T-cell (primary cell): ENCODE measurements at places on chromosomes 12 and 14.

DNA sequence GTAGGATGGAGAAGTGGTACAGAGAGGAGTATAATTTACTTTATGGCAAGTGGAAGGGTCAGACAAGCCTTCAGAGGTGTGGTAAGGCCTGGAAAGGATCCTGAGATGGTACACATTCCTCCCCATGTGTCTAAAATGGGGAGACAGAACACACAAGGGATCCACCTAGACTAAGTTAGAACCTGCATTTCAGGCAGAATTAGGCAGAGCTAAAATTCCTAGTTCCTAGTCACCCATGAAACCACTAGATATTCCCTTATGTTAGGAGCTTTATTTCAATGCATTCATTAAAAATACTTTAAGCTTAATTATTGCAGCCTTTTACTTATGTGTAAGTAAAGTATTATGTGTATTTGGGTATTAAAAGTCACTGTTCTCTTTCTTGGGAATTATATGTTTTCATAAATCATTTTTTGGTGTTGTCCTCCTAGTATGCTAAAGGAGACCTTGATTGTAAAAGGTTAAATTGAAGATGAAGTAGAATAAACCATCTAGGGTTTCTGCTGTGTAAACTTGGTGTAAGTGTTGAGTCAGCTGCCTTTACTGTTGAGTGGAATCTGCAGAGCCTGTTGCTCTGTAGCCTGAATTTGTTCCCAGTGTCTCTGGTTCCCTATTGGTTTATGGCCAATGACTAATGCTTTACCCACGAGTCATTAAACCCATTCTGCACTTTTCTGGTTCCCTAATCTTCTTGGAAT lies 423.2 kb downstream of the ATP23 start:
- DNase-seq, result no peak

DNA sequence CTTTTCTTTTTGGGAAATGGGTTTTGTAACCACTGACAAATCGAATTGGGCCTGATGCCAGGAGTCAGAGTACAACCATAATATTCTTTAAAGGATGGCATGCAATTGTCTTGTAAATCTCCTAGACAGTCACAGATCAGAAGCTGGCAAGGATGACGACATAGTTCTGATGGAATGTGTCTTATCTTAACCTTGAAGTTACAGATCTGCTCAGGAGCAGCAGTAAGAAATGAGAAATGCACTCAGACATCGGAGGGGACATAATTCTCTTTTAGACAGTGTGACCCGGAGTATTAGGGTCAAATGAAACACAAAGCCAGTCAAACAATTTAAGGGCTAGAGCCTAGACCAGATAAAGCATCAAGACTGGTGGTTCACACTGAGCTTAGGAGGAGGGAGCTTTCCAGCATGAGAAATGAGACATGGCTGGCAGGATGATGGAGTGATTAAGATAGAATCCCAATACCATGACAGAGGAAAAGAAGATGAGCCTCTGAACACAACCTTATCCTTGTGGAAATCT lies 17.5 kb downstream of the CBX5 start:
- no peak for DNase-seq

DNA sequence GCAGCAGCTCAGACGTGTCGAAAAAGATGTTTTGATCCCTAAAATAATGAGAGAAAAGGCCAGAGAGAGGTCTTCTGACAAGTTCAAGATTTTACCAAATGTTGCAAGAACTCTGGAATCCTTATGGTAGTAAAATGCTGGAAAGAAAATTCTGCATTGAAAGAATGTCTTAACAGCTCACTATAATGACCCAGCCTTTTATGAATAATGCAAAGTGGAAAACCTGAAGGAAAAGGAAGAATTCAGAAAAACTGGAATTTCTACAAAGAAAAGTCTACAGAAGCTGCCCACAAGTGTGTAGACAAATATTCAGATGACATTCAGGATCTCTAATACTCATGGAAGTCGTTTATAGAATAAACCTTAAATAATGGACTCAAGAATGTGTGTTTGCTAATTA lies 1.8 kb upstream of the CCDC88C start:
- no peak for DNase-seq

GRCh38 chr12:111344254-111344875 lies 24.5 kb downstream of the PHETA1 start:
- no peak for DNase-seq

DNA sequence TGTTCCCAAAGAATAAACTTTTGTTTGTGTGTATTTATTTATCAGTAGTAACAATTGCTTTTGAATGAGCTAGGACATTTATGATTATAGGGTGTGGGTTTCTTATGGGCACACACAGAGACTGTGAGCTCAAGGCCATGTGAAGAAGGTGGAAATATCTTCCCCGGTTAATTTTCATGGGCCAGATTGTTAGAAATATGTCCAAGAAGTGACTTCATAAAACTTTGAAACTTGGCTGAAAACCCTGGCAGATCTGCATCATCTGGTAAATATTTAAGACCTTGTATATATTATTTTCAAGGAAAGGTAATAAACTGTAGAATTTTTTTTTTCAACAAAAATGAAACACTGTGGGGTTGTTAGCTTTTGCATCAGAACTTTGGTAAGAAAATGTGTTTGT lies 53.5 kb upstream of the RNU6-8 start:
- DNase-seq, result no peak

DNA sequence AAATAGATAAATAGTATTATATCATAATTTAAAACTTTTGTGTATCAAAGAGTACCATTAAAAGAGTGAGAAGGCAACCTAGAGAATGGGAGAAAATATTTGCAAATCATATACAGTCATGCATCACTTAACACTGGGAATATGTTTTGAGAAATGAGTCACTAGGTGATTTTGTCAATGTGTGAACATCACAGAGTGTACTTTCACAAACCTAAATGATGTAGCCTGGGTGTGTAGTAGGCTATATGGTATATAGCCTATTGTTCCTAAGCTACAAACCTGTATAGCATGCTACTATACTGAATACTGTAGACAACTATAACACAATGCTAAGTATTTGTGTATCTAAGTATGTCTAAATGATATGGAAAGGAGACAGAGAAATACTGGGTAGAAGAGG lies 48.0 kb upstream of the ARID2 start:
- DNase-seq, result no peak

GRCh38 chr12:118059341-118060191 lies 1.4 kb downstream of the WSB2 start:
- DNase-seq, result no peak

GRCh38 chr14:64736271-64737169 lies 32.3 kb downstream of the PLEKHG3 start:
- no peak for DNase-seq

- no peak for DNase-seq
These were observed 272.0 kb downstream of the AKAP6 start for GRCh38 chr14:32601069-32601468.
